Erythroblast (primary cell): ENCODE measurements at places on chromosomes 5 and 9.
A peak's percentile ranks its signal among the peaks of the same experiment; 100 is the strongest.

DNA sequence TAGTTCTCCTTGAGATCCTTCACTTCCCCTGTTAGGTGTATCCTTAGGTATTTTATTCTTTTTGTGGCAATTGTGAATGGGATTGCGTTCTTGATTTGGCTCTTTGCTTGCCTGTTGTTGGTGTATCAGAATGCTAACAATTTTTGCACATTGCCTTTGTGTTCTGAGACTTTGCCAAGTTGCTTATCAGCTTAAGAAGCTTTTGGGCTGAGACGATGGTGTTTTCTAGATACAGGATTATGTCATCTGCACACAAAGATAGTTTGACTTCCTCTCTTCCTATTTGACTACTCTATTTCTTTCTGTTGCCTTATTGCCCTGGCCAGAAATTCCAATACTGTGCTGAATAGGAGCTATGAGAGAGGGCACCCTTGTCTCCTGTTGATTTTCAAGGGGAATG lies 609.4 kb upstream of the COX7C start:
- peak; percentile 94 for DNase-seq

DNA sequence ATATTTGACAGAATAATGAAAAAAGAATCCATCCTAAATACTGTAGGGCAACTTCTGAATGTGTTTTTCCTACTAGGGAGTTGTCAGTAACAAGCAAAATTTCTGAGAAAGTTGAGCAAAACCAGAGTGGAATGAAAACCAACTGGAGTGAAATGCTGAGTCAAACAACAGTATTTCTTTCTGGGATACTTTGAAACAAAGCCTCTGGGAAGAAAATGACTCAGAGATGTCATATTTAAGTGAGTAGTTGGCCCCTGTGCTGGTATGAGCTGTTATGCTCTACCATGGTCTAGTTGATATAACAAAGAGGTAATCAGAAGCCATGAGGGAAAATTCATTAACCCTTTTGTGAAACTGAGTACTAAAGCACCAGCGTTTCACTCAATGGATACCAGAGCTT lies 372.1 kb upstream of the C9orf72 start:
- no peak for DNase-seq

GRCh38 chr5:117568622-117569021 lies 994.0 kb upstream of the SEMA6A start:
- no peak for DNase-seq

DNA sequence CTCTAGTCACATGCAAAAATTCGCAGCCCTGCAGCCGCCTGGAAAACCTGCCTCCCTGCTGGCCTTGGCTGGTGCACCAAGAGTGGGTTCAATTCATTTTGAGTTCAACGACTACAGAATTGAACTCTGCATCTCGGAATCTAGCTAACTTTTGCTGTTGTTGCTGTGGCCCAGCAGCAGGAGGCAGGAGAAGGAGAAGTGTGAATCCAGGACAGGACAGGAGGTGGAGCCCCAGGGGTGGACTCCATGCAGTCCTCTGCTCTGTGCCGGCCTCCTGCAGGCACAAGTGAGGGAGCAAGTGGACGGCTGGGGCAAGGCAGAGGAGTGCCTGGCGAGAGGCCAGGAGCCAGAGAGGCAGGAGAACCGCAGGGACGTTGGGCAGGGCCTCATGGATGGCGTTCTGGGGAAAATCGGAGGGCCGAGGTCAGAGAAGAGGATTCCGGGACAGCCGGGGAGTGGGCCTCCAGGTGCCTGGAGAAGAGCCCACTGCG lies 214.2 kb downstream of the FANCC start:
- no peak for DNase-seq

GRCh38 chr5:82072138-82072537 lies 100.3 kb downstream of the ATG10 start:
- DNase-seq: no peak
